Renal cortical epithelial cell (primary cell): ENCODE measurements at places on chromosomes 13 and 19.
A peak's percentile ranks its signal among the peaks of the same experiment; 100 is the strongest.

DNA sequence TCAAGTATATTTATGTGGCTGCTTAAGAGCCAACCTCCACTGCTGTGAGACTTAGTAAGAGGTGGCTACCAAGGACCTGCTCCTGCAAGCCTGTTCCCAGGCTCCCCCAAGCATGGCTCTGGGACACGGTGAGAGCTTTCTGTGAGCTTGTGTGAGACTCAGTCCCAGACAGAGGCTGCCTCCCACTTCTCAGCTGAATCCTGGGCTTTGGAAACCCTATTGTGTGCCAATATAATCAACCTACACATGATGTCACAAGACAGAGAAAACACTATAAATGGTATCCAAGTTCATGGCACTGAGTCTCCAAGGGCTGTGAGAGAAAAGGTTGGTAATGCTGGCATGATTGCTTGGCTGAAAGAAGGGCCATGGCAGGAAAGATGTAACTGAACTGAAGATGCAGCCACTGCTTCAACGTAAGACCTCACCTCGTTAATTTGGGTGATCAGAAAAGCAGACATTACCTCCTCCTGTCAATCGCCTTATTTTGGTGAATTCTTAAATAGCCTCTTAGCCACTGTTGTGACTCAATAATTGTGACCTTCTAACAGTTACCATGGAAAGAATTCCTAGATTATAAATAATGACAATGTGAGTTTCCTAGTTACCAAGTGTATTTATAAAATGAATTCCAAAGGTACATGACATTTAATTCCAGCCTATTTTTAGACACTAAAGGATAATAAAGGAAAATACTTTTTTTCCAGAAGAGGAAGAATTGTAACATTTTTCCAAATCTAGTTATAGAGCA, 332.0 kb downstream of the IRS2 start:
- no peak for DNase-seq

DNA sequence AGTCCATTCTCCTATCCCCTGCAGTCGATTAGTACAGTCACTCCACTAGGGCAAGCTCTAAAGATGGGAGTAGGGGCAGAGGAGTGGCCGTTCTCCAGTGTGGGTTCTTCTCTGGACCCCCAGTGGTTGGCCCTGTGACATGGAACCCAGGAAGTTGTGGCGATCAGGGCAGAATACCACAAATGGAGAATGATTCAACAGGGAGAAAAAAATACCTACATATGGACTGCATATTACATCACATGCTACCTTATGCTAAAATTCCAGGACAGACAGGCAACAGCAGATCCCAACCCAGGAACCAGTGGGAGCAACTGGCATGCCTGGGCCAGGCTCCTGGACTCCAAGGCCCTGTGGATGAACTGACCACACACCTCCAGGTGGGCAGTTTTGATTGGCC, 20.4 kb downstream of the POU2F2 start:
- peak; percentile 19 for DNase-seq

DNA sequence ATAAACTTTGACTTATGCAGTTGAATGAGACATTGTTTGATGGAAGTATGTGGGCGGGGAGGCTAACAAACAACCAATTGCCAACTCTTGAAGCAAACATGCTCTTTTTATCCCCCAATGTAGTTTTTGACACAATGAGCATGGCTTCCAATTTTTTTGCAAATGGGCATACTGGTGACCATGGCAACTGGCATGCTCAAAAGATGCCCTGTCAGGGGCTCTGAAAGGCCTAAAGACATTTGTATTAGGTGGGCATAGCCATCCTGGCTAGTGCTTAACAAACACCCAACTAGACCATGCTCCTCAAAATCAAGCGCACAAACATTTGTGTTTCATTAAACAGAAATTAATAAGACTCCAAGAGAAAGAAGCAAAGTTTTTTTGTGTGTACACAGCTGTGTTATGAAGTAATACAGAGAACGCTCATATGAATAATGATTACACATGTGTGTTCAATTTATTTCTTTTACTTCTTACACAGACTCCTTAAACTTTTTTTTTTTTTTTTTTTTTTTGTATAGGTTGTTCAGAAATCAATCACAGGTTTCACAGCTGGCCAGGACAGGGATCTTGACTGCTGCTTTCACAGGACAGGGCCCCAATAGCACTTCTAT, 95.6 kb downstream of the DLEU7 start:
- DNase-seq, result no peak

DNA sequence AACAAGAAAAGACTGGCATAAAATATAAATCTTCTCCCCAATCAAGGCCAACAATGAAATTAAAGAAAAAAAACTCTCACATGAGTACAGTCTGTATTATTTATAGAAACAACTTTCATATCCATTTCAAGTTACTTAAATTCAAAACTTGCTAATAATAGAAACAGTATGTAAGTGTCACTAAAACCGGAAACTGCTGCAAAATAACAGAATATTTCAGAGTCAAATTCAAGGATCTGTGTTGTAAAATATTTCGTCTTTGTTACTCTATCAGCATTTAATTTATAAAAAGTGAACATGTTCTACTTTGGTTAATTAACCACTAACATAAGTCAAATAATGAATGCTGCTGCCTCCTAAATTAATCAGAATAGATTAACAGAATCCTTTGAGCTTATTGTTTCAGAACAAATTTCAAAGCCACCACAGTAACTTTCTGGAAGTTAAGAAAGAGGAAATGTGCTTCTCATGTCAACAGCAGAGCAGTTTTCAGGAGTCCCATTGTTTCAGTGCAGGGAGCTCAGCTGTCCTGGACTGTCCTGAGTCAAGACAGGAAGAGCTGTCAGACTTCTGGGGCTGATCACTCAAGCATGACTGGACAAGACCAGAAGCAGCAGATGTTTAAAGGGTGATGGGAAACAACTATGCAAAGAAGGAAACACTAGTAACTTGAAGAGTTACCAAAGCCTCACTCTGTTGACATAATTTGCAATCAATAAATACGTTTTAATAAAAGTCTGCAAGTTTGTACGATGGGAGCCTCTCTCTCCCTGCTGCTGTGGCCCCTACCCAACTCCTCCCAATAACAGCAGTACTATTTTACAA, 76.9 kb downstream of the FOXO1 start:
- peak; percentile 83 for DNase-seq
